ENCODE measurements at places on chromosomes 7 and 10.

DNA sequence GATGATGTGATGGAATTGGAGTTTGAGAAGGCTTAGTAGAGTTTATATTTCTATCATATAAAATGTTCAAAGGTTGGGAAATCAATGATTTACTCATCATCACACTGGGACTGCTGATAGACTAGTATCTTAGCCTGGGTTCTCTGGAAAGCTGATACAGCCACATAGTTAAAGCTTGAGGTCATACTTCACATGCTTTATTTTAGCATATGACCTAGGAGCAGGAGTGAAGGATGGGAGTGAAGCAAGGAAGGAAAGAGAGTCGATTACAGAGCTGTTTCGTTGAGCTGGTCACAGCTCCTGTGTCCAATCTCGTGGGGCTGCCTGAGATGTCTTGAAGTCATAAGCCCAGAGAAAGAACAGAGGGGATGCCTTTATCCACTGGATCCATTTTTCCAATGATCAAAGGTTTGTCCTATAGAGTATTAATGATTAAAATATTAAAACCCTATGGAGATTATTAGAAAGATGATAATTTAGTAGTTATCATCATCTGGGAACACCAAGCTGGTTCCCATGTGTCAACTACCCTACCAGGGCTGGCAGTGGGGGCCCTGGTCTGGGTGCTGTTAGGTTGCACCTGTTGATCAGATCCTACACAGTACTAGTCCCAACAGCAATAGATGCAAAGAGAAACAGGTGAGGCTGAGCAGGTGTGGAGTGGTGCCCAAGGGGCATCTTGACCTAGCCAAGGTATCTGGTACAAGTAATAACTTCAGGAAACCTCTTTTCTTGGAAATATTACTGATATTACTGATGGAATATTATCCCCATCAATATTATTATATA is 77.8 kb downstream of the BAMBI start:
- DNase-seq = no peak

DNA sequence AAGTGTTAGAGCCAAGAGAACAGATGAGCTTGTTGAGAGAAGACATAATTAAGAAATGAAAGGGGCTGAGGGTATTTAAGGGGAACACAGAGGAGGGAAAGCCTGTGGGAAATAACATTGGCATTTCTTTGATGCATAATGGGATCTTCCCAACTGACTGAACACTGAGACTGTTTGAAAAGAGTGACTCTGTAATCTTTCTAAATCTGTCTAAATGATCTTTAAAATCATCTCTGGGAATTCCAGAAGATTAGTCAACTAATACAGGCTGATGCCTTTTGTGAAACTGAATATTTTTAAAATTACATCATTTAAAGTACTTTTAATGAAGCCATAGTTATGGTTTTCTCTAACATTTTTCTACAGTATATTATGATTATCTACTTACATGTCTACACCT is 17.4 kb upstream of the SLC35G1 start:
- DNase-seq = no peak

DNA sequence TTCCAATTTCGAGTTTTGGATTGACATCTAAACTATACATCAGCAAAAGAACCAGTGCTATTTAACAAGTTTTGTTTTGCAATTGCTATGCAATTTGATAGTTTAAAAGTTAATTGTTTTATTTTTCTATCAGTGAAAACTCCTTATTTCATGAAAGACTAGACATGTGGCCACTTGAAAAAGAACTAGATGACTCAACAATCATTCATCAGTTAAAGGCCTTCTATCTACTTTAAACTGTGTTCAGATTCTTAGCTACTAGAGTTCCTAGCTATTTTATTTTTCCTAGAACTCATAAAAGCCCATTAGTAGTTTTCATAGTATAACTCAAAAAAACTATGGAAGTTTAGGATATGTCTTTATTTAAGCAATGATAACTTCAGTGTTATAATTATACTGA is 104.6 kb upstream of the LSM8 start:
- DNase-seq = no peak

DNA sequence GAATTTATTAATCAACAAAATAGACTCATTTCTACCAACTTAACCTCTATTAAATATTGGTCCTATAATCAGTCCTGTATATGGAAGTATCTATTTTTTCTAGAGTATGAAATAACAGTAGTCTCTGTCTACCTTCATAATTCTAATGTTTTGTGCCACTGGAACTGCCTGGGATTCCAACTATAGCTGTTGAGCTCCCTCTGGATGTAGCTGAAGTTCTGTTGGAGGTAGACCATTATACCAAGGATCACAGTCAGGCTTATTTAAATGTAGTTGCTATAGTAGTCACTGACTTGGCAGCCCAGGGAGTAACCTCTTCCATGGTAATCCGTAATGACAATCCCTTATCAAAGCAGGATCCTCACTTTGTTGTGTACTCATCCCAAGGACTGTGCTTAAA is 48.5 kb upstream of the PHYHIPL start:
- DNase-seq = no peak

DNA sequence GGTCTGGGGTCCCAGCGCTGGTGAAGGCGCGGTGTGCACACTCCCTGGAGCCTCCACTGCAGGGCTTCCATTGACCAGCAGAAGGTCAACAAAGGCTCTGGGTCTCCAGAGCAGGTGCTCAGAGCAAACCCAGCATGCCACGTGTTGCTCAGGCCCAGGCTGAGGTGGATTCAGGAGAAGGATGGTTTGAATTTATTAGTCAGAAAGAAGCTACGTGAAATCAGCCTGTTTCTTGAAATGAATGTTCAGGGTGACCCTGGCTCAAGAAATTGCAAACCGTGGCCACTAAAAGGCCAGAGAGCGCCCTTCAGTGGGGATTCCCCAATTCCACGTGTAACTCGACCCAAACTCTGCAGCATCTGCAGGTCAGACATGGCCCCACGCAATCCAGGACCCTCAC is 82.7 kb upstream of the PFKP start:
- DNase-seq = no peak

- DNase-seq = no peak
These were observed 146.6 kb downstream of the C10orf105 start for GRCh38 chr10:71572962-71573361.

GRCh38 chr7:8040768-8041369 is 72.3 kb downstream of the GLCCI1 start:
- DNase-seq = no peak

DNA sequence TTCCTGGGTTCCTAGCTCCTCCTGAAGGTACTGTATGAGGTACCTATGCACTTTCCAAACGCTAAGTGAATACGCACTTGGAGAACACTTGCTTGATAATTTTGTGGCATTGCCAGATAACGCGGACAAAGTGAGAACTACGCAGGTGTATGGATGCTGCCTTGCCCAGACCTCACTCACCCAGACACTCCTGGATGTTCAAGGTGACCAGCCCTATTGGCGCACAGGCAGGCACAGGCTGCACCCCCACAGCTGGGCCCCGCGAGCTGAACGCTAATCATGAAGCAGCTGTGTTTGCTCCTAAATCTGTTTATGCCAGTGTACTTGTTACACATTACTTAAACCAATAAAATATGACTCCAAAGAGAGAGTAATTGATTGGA is 27.3 kb downstream of the DIP2C start:
- DNase-seq = no peak

GRCh38 chr10:35362701-35363350 is 26.5 kb downstream of the CCNY start:
- DNase-seq = no peak

DNA sequence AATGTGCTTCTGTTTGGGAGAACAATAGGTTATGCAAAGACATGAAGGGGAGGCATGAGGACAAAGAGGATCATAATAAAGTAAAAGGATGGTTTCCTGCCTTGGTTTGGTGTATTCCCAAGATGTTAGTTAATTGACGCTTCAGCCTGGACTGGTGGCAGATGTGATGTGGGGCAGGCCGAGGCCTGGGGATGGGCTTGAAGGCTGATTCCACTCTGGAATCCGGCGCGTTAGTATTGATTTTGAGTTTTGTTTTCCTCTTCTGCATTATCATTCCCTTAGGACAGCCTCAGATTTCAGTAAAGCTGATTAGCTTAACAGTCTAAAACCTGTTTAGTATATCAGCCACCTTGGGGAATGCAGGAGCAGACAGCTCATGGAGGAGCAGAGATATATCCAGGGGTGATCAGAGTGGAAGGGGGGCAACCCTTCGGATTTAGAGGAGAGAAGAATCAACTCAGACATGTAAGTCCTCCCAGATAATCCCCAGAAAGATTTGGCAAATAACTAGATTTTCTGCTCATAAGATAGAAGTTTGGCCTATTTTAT is 159.8 kb upstream of the MTPN start:
- DNase-seq = no peak

DNA sequence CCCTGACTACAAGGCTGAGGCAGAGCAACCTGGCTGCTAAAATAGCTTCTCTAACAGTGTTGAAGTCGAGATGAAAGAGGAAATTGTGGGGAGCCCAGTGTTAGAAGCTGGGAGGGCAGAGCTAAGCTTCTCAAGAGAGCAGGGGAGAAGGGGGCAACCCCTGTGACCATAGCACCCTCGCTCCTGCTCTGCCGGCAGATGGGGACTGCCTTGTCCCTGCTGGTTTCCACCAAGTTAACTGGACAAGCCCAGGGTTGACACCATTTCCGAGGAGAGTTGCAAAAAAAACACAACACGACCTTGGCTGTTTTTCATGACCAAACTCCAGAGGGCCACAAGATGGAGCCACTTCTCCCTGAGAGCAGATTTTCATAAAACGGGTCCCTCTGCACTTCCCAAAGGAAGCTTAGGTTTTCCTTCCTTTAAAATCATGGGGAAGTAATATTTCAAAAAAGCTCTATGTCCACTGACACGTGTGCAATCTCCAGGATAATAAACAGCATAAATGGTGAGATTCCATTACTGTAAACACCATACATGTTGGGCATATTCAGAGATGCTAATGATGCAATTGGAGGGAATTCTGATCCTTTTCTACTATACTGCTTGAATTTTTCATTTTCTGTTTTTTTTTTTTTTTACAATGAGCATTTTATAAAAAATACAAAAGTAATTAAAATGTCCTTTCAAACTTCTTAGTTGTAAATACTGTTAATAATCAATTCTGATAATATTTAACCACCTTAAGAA is 140.4 kb downstream of the PIP4K2A start:
- DNase-seq = no peak

- DNase-seq = no peak
These were observed 9.6 kb downstream of the MAFK start for GRCh38 chr7:1539882-1540775.

- DNase-seq = no peak
These were observed 121.3 kb upstream of the GDF10 start for GRCh38 chr10:47178537-47179290.

DNA sequence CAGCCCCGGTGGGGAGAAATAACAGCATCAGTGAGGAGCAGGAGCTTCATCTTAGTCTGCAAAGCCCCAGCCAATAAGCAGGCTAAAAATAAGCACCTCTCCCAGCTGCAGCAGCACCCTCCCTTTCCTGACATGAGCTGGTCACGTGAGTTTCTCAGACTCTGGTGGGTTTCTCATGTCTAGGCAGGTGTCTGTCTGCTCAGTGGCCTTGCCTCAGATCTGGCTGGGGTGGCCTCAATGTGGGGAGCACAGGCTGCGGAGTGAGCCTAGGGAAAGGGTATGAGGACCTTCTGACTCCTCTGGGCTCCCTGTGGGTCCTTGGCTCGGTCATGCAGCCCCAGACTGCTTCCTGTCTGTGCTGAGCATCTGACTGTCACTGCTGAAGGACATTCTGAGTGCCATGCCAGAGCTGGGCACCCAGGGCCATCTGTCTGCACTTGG is 81.6 kb upstream of the LRRC4 start:
- no peak for DNase-seq

GRCh38 chr10:48556713-48557112 is 48.2 kb downstream of the ARHGAP22 start:
- DNase-seq = no peak

DNA sequence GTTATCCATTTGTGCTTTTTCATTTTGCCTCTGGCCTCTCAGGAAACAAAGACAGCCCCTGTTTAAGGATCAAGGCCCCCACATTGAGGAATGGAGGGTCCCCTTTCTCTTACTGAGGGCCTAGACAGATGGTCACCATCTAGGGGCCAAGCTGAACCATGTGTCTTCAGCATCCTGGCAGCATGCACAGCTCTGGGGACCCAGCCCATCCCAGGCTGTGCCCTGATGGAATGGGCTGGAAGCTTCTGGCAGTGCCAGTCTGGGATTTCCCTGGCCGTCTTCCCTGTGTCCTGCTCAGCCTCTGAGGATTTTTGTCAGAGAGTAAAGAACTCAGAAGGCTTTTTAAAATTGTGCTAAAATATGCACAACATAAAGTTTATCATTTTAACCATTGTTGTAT is 116.8 kb downstream of the ITIH5 start:
- DNase-seq = no peak

DNA sequence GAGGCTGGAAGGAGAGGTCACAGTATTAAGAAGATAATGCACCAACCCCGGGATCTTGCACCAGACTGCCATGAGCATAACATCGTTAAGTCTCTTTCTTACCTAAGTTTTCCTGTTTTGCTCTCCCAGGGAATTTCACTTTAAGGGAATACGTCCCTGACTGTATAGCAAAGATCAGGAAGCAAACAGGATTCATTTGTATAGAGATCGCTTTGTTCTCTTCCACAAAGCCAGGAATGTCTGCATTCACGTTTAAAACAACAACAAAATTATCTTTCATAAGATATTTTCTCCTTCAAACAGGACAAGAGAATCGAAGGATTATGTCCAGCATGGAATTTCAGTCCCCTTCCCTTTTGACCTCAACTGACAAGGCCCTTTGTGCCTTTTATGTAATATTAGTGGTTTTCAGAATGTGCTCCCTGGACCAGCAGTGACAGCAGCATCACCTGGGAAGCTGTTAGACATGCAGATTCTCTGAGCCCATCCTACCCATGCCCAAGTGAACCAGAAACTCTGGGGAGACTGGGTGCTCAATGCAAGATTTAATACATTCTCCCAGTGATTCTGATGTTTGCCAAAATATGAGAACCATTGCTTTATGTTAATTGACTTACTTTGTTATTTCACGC is 286.3 kb downstream of the FGFR2 start:
- DNase-seq = no peak

DNA sequence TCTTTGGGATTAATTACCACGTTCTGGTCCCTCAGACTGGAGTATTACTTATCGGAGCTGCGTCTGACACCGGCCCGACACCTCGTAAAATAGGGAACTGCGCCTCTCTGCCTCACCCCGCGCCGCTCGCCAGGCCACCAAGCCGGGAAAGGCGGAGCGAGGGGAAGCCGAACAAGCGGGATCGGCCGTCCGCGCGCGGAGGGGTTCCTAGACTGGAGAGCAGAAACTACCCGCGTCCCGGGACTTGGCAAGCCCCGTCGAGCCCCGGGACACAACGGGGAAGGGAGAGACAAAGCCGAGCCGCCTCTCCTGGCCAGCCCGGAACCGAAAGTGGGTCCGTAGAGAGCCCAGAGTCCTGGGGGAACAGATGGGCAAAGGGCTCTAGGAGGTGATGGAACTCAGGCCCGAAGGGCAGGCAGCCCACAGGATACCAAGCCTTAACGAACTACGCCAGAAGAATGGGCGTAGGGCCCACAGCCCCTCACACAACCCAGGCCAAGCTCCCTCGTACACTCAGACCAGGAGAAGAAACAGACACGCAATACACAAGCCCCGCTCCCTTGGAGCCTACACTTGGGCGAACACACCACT is 6.5 kb downstream of the LBX1 start:
- DNase-seq = no peak

Measured in activated naive CD8-positive, alpha-beta T cell treated with anti-CD3 and anti-CD28 coated beads, Interleukin-2, amount 50 U/mL, for 16 hours (primary cell).